ENCODE measurements at places on chromosomes 11 and 22.
A peak's percentile ranks its signal among the peaks of the same experiment; 100 is the strongest.

- peak overlapping the region; percentile 98 for H3K27ac ChIP-seq
- DNase-seq, result no peak
- no peak overlapping the region for H3K4me3 ChIP-seq
- peaks cover 25% of the 10 kb centered on the region for H3K36me3 ChIP-seq
- no peaks in the 10 kb centered on the region for H3K27me3 ChIP-seq
- H3K4me1 ChIP-seq, result peaks cover 92% of the 10 kb centered on the region
Measured at GRCh38 chr11:122848186-122848585, 9.9 kb downstream of the CRTAM start.

DNA sequence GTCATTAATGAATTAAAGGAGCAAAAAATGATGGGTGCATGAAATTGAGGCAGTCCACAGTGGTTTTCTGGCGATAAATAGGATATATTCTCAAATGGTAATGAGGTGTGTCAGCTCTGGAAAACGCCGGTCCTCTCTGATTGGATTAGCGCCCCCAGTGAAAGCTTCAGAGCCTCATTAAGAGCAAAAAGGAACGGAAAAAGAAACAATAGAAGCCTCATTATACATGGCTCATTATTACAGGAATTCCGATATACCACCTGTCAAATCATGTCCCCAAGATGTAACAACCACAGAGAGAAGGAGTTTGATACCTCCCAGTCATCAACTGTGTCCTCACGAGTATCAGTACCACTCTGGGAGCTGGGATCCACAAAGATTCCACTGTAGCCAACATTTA, 175.7 kb upstream of the PITPNB start:
- no peak for DNase-seq
- H3K36me3 ChIP-seq, result no peaks in the 10 kb centered on the region
- no peak overlapping the region for H3K27ac ChIP-seq

GRCh38 chr22:39900306-39901227, at the start of gene GRAP2:
Gene GRAP2, plus strand, starts transcription at chr22:39901084. Its CDS starts 46,023 bp downstream, at chr22:39947107.
- H3K27ac ChIP-seq, result peak within 1 kb of the TSS; percentile 93
- peak within 1 kb of the TSS; percentile 89 for H3K4me3 ChIP-seq
- no peaks in the 10 kb centered on the region for H3K27me3 ChIP-seq
- peaks cover 31% of the 10 kb centered on the region for H3K4me1 ChIP-seq

DNA sequence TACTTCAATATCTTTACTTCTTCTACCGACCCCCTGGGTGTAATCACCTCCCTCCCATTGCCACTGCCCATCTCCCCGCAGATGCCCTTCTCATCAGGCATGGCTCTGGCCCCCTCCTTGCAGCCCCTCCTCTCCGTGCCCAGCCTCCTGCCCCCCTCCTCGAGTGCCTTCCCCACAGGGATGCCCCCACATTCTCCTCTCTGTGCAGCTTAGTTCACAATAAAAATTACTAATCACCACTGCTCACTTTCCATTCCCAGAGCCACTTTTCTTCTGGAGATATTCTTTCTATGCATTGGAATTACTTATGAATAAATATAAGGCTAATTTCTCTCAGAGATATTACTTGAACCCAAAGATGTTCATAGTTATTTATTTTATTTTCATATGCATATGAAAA, 22.1 kb downstream of the IFITM10 start:
- peaks cover 38% of the 10 kb centered on the region for H3K27me3 ChIP-seq
- H3K4me3 ChIP-seq, result peak overlapping the region; percentile 68
- DNase-seq, result no peak
- H3K36me3 ChIP-seq, result no peaks in the 10 kb centered on the region

DNA sequence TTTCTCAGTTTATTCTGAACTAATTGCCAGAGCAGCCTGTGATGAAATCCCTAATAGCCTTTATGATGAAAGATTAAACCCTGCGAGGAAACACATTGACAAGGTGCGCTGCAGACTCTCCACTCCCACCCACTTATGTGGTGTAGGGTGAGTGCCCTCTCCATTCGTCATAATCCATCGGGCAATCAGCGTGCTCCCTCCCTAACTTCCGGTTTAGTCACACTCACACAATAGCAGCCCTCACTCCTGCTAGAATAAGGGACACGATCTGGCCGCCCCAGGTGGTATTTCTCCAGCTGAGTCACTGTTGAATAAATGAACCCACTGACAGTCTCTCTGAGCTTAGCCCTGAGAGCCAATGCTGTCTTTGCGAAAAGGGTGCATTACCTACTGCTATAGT, 188.3 kb downstream of the OPCML start:
- DNase-seq, result no peak
- peak overlapping the region; percentile 12 for H3K27ac ChIP-seq
- no peak overlapping the region for H3K4me3 ChIP-seq

- H3K4me1 ChIP-seq, result no peaks in the 10 kb centered on the region
- no peak for DNase-seq
- no peak overlapping the region for H3K27ac ChIP-seq
- no peaks in the 10 kb centered on the region for H3K36me3 ChIP-seq
- no peak overlapping the region for H3K4me3 ChIP-seq
- H3K27me3 ChIP-seq, result no peaks in the 10 kb centered on the region
Measured at GRCh38 chr11:97850701-97851100, 1170.0 kb upstream of the CNTN5 start.

DNA sequence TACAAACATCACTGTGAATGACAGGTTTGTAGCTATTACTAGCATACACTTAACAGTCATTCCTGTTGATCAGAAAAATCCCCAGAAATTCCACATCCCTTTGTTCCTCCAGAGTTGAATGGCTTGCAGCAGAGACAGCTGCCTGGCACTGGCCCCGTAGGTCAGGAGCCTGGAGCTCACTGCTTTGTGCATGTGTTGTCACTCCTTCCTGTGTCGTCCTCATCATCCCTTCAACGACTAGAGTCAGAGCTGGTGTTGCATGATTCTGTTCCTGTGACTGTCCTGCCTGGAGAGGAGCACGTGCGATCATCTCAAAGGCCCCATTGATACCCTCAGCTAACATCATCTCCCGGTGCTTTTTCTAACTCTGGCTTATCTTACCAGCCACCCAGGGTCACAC, 58.3 kb downstream of the LDLRAD3 start:
- no peak overlapping the region for H3K27ac ChIP-seq
- peaks cover 10% of the 10 kb centered on the region for H3K27me3 ChIP-seq
- H3K4me1 ChIP-seq, result no peaks in the 10 kb centered on the region
- DNase-seq, result no peak
- no peak overlapping the region for H3K4me3 ChIP-seq

DNA sequence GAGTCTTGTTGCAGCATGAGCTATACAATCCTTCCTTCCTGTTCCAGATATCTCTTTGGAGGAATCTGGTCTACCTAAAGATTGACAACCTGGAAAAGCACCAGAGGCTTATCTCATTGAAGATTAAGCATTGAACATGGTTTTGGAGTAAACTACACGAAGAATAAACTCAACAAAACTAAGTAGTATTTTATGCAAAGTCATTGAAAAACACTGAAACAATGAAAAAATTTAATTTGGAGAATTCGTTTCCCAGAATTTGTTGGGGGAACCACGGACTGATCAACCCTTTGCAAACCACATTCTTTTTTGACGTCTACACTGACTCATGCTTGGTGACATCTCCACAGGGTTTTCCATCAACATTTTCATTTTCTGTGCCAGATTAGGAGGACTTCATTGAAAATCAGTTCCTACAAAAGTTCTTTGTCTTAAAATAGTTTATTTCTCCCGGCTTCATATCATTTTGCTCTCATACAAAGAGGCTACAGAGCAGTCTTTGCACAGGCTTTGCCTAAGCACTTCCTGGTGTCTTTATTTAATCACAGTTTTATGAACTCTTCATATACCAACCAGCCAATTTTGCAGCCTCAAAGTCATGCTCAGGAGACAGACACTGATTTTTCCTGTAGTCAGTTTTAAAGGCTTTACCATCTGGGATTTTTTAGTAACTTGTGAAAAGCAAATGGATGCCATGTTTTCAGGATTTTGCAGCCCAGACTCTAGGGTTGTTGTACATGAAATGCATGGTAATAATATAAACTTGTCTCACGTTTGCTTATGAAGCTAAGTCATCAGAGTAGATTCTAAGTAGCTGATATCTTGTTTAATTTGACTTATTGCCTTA, 186.3 kb downstream of the C11orf91 start:
- H3K36me3 ChIP-seq, result no peaks in the 10 kb centered on the region
- H3K4me1 ChIP-seq, result no peaks in the 10 kb centered on the region
- peaks cover 53% of the 10 kb centered on the region for H3K27me3 ChIP-seq

GRCh38 chr22:37080438-37080837, 28.9 kb downstream of the KCTD17 start:
- no peak for DNase-seq
- H3K27ac ChIP-seq, result peak overlapping the region; percentile 100
- H3K27me3 ChIP-seq, result peaks cover 8% of the 10 kb centered on the region

- peaks cover 29% of the 10 kb centered on the region for H3K27me3 ChIP-seq
- H3K4me3 ChIP-seq, result no peak overlapping the region
- H3K4me1 ChIP-seq, result peaks cover 4% of the 10 kb centered on the region
- peak; percentile 48 for DNase-seq
Measured at GRCh38 chr11:102495161-102496042, 35.1 kb downstream of the MMP7 start.

DNA sequence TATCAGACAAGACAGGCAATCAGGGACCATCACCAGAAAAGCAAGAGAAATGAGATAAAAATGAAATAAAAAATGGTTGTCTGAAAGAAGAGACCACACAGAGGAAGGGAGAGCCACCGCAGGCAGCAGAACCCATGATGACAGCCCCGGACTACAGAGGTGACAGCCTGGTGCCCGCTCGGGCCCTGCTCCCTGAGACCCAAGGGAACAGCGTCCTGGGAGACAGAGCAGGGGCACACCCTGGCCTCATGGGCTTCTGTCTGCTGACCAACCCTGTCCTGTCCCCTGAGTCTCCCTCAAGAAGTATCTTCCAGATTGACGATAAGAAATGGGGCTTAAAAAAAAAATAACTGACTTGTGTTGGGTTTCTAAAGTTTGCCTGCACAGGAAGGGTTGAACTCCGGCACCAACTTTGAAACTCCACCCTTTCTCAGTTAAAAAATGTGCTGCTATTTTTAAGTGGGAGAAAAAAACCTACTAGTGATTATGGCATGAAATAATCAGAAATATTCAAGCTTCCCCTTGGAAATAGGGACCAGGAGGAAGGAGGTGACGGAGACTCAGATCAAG, 70.1 kb upstream of the TTLL12 start:
- DNase-seq, result no peak
- no peaks in the 10 kb centered on the region for H3K36me3 ChIP-seq
- H3K4me1 ChIP-seq, result peaks cover 16% of the 10 kb centered on the region
- peak overlapping the region; percentile 12 for H3K4me3 ChIP-seq

DNA sequence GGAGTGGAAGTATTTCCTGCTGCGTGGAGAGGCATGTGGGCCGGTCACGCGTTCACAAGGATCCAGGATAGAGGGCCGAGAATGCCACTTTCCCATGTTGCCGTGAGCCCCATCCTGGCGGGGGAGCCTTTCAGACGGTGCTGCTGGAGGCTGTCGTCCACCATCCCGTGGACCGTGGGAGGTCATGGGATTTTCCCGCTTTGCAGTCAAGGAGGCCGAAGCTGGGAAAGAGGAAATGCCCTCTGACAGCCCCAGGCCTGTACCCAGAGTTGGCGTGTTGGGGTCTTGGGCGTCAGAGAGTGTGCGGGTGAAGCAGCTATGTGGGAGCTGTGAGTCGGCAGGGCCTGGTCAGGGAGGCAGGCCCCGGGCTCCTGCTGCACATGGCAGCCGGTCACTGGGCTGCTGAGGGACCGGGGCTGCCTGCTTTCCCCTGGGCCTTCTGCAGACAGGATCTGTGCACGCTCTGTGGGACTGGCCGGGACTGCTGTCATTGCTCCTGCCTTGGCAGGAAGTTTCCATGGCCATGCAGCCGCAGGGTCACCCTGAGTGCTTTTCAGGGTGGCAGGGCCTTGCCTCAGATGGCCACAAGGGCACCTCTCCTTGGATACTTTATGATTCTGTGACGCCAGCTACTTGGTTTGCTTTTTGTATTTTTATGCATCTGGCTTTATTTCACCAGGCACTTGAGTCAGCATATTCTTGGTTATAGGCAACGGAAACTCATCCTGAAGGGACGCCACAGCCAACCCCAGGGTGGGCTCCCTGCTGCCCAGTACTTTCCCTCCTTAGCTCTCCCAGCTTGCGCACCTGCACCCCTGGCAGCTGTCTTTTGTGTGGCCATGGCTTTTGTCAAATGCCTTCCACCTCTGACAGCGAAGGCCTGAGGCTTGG, 52.4 kb downstream of the AP2A2 start:
- DNase-seq, result no peak
- H3K4me3 ChIP-seq, result no peak overlapping the region
- H3K27ac ChIP-seq, result no peak overlapping the region
- peaks cover 9% of the 10 kb centered on the region for H3K4me1 ChIP-seq
- peaks cover 45% of the 10 kb centered on the region for H3K36me3 ChIP-seq
- H3K27me3 ChIP-seq, result no peaks in the 10 kb centered on the region

- H3K27me3 ChIP-seq, result no peaks in the 10 kb centered on the region
- no peak for DNase-seq
- peaks cover 34% of the 10 kb centered on the region for H3K4me1 ChIP-seq
- H3K27ac ChIP-seq, result no peak overlapping the region
- H3K36me3 ChIP-seq, result peaks cover 10% of the 10 kb centered on the region
- no peak overlapping the region for H3K4me3 ChIP-seq
Measured at GRCh38 chr11:71948314-71949027, 19.6 kb downstream of the RNF121 start.

- H3K36me3 ChIP-seq, result no peaks in the 10 kb centered on the region
- peaks cover 6% of the 10 kb centered on the region for H3K4me1 ChIP-seq
- no peaks in the 10 kb centered on the region for H3K27me3 ChIP-seq
- H3K27ac ChIP-seq, result no peak overlapping the region
- no peak for DNase-seq
Measured at GRCh38 chr11:73177380-73177777, 35.3 kb upstream of the FCHSD2 start.

GRCh38 chr11:12177739-12178338, 67.4 kb downstream of the MICAL2 start:
- H3K27ac ChIP-seq, result peak overlapping the region; percentile 66
- H3K4me1 ChIP-seq, result peaks cover 31% of the 10 kb centered on the region
- no peaks in the 10 kb centered on the region for H3K27me3 ChIP-seq
- no peak for DNase-seq
- no peaks in the 10 kb centered on the region for H3K36me3 ChIP-seq
- H3K4me3 ChIP-seq, result no peak overlapping the region

DNA sequence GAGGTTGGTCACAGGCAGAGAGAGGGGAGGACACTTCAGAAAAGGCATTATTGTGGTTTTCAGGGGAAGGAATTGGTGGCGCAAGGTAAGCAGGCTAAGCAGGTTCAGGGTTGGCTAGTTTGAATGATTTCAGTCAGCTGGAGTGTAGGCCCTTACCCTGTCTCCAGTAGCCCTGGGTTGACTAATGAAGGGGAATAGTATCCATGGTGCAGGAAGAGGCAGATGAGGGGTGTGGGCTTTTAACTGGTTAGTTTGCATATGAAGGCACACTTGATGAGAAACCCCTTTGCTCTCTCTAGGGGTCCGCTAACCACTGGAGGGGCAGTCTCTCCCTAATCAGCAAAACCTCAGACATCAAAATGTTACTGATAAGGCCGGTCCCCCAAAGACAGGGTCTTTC, 249.7 kb downstream of the AASDHPPT start:
- H3K27ac ChIP-seq, result no peak overlapping the region
- no peak overlapping the region for H3K4me3 ChIP-seq
- no peaks in the 10 kb centered on the region for H3K4me1 ChIP-seq
- no peaks in the 10 kb centered on the region for H3K36me3 ChIP-seq
- DNase-seq, result no peak

GRCh38 chr11:57515332-57516060, at the start of gene SLC43A1:
Gene SLC43A1, minus strand, starts transcription at chr11:57515702. Its CDS starts 1,591 bp downstream, at chr11:57514111.
- peaks cover 2% of the 10 kb centered on the region for H3K36me3 ChIP-seq
- no peak for DNase-seq
- peak within 1 kb of the TSS; percentile 93 for H3K27ac ChIP-seq
- peak within 1 kb of the TSS; percentile 99 for H3K4me3 ChIP-seq
